ENCODE measurements at places on chromosomes 1 and 21.

GRCh38 chr1:154879038-154879421, 8.9 kb upstream of the KCNN3 start:
- DNase-seq: no peak

- no peak for DNase-seq
These were observed 134.7 kb upstream of the VANGL1 start for GRCh38 chr1:115506924-115507589.

GRCh38 chr21:29499734-29500343, 201.1 kb downstream of the BACH1 start:
- no peak for DNase-seq

DNA sequence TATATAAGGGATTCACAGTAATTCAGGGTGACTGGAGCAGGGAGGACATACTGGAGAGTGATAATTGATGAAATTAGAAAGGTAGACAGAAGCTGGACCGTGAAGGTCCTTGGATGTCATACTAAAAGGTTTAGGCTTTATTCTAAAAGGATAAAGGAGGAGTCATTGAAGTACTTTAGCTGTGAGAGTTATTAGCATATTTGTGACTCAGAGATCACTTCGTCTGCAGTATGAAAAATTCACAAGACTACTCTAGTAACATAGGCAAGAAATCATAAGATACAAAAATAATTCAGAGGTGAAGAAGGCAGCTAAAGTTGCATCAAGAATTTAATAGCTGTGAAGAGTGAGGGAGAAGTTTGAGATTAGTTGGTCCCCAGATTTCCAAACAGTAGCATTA, 26.3 kb downstream of the KCNA3 start:
- no peak for DNase-seq

GRCh38 chr1:193313354-193314140, 127.1 kb upstream of the B3GALT2 start:
- no peak for DNase-seq

DNA sequence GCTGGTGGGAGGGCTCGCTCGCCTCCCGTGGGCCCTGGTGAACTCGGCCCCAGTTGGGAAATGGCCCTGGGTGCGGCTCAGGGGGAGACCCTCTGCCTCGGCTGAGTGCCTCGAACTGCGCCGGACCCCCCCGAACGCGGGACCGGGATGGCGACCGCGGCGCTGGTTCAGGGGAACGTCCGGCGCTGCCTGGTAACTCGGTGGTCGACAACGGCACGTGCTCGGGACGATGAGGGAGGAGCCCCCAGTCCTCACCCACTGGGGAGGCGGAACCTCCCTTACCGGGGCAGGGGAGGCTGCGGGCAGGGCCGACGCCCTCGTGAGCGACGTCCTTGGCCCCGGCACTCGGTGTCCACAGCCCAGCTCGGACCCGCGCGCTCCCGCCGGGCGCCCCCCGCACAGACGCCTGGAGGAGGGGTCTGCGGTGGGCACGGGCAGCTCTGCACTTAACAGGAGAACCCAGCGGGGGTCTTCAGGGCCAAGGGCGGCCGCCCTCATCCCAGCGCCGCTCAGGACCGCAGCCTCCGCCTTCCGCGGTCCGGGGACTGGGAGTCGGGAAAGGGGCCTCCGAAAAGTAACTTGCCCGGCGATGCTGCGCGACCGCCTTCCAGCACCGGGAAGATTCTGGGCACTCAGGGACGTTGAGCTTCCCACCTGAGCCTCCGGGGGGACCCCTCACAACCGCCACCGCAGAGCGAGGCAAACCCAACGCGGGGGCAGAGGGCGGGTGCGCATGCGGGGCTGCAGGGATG, 1.7 kb downstream of the HES4 start:
- DNase-seq: no peak

DNA sequence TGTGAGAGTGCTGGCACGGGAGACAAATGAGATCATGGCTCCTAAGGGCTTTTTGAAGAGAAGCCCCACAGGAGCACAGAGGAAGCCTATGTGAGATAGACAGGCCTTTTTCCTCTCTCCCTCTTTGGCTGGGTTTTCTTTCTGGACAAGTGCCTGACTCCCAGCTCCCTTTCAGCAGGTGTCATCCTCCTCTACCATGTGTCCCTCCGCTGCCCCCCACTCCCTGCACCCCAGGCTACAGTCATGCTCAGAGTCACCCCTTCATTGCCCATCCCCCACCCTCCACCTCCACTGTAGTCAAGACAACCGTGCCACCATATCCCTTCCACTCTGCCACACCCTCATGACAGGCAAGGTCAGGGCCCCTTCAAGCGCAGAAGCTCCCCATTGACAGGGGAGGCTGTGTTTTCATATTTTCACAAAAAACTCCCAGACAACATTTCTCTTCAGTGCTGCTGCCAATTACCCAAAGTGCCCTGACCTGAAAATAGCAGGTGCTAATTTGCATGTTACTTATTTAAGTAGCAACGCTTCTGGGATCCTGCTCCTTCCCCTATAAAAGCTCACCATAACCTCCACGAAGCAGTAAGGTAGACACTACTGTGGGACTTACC, 92.1 kb upstream of the IPO9 start:
- no peak for DNase-seq

DNA sequence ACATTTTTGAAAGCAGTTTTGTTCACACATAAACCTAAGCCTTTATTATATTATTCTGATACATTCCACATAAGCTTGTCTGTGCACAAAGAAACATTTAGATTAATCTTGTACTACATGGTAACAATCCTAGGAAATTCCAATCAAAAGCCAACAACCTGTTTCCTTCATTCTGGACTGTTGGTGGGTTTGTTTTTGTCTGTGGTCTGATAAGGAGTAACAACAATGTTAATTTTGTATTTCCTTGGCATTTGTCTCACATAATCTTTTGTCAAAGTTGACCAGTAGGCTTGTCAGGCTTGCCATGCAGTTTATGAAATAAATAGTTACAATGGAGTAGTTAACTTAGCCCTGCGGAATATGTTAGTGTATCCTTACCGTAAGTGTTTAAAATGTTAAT, 183.3 kb downstream of the DHRS3 start:
- DNase-seq: no peak

GRCh38 chr1:225458222-225458631, 30.4 kb upstream of the LBR start:
- DNase-seq: no peak

DNA sequence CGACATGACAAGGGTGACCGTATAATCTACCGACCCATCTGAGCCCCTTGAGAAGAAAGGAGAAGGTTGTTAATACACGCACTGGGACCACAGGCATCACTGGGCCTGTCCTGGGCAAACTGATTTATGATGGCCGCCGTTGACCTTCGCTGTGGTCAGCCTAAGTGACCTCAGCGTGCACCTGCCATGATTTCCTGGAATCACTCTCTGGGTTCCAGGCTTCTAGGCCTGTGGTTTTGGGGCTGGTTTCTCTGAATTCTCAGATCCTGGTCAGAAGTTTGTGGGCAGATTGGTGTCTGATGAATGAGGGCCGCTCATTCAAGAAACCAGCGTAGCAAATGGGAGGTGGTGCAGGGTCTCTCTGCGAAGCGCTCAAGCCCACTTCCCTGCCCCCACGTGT, 64.0 kb downstream of the SIK1 start:
- no peak for DNase-seq

- DNase-seq: no peak
These were observed 15.9 kb downstream of the ATF6 start for GRCh38 chr1:161781995-161782394.

GRCh38 chr1:89945852-89946476, 48.9 kb upstream of the ZNF326 start:
- DNase-seq: no peak

DNA sequence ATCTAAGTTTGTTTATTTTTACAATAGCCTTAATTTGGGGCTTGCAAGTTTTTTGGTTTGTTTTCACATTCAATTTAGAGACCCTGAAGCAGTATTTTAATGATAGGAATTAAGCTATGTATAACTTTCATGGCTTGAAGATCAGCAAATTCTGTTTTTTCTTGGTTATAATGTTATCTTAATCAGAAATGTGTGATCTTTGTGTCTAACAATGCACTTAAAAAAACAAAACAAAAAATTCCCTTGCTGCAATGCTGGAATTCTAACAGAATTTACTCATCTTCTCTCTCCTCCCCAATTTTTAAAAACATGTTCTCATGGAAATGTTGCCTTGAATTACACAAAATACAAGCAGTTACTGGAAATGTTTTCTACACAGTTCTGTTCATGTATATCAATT, 113.1 kb downstream of the OLFML2B start:
- DNase-seq: no peak

DNA sequence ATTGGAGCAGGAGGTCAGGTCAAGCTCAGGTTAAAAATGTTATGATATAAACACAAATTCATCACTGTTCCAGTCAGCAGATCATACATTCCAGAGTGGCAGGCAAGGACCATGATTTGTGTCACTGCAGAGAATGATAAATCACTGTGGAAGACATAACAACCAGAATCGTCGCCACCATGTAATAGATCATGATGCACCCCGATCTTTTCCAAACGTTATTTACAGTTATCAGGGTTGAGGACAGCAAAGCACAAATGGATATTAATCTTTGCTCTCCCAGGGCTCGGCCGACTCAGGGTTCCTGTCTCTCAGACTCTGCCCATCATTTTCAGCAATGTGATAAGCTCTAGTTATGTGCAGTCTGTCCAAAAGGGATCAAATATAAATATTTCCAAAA, 122.7 kb downstream of the ZBTB18 start:
- no peak for DNase-seq

DNA sequence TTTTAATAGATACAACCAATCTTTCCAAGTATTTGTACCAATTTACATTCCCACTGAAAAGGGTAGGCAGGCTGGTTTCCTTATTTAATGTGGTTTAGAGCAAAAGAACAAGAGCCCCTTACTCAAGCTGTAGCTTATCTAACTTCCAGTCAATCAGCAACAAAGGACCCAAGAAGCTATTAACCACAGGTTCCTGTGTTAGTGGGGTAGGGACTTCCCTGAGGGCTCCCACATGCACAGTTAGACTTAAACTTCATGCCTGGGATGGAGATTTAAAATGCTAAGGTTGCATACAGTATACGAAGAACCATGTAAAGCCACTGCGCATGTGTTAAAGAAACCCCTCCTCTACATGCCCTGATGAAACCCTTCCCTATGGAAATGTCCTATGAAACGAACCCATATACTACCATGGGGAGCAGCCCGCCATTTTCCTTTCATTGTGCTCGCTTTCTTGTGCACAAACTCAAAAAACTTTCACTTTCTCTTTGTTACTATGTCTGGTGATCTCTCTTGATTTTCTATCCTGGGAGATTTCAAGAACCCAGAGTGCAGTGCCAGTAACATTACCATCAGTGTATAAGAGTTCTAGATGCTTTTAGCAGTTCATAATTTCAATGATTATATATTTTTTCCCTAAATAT, 23.3 kb upstream of the ST6GALNAC5 start:
- no peak for DNase-seq

- no peak for DNase-seq
These were observed 44.6 kb downstream of the RASSF5 start for GRCh38 chr1:206551986-206552326.

DNA sequence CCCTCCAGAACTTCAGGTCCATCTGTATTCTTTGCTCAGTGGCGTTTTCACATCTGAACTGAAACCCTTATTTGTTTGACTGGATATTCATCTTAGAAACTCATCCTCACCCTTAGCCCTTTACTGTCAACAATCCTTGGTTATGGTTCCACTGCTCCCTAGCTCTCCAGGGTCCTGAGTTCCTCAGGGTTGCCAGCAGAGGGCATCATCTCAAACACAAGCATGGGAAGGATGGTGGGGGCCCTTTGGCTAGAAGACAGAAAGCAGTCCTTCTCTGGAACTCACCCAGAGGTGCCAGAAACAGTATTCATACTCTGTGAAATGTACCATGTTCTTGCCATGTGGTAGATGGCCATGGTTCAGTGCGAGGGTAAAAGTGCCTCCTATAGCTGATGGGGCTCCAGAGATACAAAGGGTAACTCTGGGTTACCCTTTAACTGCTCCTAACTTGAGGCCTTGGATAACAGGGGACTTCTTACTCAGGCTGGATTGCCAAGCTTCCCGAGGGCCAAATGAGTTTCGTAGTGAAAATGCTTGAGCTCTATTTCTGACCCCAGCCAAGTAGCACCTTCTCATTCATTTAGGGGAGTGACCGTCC, 11.3 kb downstream of the NCSTN start:
- no peak for DNase-seq

GRCh38 chr1:192545896-192546521, 29.6 kb upstream of the RGS1 start:
- DNase-seq: no peak

DNA sequence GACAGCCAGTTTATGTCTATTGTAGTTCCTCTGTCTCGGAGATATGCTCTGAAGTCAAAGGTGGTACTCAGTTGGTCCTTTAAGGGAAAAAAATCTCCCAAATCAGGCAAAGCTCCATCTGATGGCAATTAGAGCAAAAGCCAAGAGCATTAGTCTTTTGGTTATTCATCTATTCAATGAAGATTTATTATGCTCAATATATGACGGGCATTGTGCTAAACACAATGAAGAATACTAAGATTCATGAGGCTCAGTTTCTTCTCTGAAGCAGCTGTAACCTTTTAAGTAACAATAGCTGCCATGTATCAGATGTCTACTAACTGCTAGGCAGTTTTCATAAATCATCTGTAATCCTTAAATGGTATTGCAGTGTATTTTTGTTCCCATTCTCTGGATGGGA, 47.6 kb upstream of the MROH9 start:
- no peak for DNase-seq

DNA sequence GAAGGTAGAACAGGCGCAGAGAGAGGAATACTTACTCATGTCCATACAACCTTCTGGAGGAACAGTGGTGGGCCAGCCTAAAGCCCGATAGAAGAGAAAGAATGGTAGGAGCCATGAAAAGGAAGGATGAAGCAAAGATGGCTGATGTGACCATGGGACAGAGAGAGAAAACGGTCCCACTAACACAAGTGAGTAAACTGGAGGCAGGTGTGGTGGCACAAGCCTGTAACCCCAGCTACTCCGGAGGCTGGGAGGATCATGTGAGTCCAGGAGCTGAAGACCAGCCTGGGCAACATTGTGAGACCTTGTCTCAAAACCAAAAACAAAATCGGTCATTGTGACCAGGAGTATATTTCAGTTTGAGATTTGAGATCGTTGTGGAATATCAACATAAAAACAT, 49.4 kb downstream of the C1orf198 start:
- no peak for DNase-seq

Data from stimulated activated CD4-positive, alpha-beta T cell treated with anti-CD3 and anti-CD28 coated beads, Interleukin-1b, Interleukin-23, amount 100 ng/mL, for 24 hours (primary cell).